ENCODE measurements at places on chromosomes 2 and 18.

GRCh38 chr2:67499989-67500388 is 102.9 kb downstream of the ETAA1 start:
- no peak for DNase-seq

- DNase-seq = no peak
Measured at GRCh38 chr2:58429014-58429875, 188.1 kb upstream of the FANCL start.

- DNase-seq = peak; percentile 92
Measured at GRCh38 chr2:178193823-178194599, at the start of gene OSBPL6. OSBPL6 (plus strand) TSS chr2:178194512; CDS start chr2:178306185, 111,673 bp downstream.

DNA sequence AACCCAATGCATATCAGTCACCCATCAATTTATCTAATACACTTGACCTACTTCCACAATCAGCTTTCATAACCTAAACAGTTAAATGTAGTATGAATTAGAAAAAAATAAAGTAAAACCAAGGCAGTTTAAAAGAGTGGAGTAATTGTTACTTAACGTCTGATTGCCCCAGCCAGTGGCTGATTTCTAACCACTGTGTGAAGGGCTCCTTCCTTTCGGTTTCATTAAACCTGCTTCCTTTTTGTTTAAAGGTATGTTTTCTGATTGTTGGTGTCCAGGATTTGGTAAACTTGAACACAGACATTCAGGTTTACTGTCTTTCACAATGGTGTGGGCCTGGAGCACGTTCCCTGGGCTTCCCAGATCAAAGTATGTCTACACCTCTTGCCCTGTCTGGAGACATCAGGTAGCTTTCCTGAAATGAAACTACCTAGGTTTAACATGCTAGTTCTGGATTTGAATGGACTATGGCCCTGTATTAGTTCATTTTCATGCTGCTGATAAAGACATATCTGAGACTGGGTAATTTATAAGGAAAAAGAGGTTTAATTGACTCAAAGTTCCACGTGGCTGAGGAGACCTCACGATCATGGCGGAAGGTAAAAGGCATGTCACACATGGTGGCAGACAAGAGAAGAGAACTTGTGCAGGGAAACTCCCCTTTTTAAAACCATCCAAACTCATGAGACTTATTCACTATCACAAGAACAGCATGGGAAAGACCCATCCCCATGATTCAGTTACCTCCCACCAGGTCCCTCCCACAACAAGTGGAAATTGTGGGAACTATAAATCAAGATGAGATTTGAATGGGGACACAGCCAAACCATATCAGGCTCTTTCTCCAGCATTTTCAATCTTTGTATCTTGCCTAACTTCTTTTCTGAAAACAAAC is 605.2 kb upstream of the ID2 start:
- DNase-seq = no peak

DNA sequence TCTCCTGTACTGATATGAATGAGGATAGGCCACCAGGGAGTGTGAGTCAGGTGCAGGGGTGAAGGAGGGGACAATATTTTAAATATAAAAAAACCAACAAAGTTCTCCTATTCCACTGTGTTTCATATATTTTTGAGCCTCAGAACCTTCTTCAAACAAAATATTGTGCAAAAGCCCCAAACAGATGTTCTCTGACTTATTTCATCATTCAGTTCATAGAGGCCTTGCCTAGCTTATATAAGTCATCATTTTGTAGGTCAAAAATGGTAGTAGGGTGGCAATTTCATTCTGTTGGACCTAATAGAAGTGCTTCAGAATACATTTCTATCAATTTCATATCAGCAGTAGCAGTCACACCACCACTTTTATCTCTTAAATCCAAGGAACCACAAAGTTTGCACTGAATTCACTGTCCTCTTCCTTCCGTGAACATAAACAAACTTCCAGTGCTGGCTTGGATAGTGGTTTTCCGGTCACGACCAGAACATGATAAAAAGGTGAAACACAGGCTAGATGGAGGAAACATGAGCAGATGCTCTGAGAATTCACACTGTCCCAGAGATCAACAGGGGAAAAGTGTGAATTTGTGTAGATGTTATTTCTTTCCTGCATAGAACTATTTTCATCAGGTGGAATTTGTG is 99.1 kb downstream of the EN1 start:
- DNase-seq = no peak

GRCh38 chr18:48422947-48423378 is 13.8 kb upstream of the ZBTB7C start:
- DNase-seq = no peak
